ENCODE measurements at places on chromosomes 7 and 10.

DNA sequence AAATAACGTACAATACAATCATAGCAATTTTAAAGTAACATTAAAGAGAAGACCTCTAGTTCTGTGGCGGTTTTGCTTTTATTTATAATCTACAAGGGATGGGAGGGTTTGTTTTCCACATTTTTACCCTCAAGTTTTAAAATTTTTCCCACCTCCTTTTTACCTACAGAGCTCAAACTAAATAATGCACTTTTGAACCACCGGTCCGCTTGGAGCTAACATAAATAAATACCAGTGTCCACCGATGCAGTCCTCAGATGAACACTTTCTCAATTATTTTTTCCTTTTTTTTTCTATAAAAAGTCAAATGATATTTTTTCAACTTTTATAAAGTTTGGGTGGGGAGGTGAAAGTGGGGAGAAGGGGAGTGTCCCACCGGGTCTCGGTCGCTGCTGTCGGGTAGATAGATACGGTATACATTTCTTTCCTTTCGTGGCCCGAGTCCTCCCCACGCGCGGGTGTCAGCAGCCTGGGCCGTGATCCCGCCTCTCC lies 3.3 kb downstream of the ZNF503 start:
- DNase-seq: no peak

GRCh38 chr7:158395780-158396278 lies 191.8 kb downstream of the PTPRN2 start:
- no peak for DNase-seq

DNA sequence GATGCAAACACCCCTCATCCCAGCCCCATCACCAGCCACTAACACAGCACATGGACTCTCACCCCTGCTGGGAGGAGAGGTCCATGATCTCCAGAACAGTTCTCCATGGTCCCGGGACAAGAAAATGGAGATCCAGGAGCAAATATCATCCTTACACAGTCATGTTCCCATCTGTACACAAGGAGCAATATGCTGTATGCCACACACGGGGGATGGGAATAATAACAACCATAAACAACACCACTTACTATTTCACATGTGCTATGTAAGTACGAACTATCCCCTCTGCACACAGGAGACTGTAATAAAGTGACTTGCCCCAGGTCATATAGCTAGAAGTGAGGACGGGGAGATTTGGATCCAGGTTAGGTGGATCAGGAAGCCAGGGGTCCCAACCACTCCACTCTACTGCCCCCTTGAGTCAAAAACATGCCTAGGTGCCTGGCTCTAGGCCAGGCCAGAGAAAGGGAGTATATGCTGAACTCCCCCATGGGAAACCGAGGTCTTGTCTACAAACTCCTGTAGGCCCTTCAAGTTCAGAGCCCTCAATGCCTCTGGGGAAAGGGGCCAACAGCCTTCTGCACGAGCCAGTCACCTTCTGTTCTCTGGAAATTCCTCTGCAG lies 34.1 kb downstream of the LRRC20 start:
- no peak for DNase-seq

GRCh38 chr7:3896169-3896765 lies 595.2 kb downstream of the SDK1 start:
- no peak for DNase-seq

- DNase-seq: peak; percentile 82
These were observed 25.9 kb upstream of the PTPRN2 start for GRCh38 chr7:158613481-158613880.

- DNase-seq: no peak
These were observed 157.6 kb downstream of the FAM107B start for GRCh38 chr10:14616955-14617730.

GRCh38 chr10:57925045-57925444 lies 342.6 kb downstream of the IPMK start:
- DNase-seq: no peak

- DNase-seq: no peak
These were observed 73.1 kb downstream of the TET1 start for GRCh38 chr10:68633281-68633680.

DNA sequence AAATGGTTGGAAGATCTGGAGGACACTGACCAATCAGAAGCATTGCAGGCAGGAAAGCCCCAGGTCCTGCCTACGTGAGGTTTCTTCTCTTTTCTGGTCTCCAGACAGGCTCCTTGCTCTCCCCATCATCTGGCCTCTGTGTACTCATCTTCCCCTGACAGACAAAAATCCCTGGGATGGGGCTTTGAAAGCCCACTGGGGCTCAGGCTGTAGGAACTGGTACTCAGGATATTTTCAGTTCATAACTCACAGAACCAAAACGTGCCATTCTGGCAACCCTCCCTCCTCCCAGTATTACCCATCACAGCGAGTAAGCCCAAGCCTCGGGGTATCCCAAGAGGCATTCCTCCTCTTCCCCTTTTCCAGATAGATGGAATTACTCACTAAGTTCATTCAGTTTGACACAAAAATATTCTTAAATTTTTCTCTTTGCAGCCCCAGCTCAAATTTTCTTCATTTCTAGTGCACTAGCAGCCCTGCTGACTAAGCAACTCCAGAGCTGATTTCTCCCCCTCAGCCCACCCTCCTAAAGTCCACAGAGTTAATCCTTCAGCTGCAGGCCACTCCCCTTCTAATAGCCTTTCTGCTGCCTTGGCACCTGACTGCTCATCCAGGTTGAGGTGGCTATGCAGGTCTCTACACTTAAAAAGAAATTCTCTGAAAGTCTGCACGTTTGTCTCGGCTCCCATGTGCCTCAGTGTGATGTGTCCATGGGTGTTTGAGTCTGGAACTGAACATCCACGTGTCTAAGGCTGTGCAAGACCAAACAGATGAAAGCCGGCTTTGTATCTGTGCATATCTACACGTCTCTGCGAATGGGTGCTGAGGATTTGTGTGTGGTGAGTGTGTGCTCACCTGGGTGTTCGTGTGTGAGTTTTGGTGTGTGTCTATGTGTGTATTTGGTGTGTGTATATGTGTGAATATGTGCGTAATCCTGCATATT lies 331.4 kb downstream of the CCSER2 start:
- no peak for DNase-seq

DNA sequence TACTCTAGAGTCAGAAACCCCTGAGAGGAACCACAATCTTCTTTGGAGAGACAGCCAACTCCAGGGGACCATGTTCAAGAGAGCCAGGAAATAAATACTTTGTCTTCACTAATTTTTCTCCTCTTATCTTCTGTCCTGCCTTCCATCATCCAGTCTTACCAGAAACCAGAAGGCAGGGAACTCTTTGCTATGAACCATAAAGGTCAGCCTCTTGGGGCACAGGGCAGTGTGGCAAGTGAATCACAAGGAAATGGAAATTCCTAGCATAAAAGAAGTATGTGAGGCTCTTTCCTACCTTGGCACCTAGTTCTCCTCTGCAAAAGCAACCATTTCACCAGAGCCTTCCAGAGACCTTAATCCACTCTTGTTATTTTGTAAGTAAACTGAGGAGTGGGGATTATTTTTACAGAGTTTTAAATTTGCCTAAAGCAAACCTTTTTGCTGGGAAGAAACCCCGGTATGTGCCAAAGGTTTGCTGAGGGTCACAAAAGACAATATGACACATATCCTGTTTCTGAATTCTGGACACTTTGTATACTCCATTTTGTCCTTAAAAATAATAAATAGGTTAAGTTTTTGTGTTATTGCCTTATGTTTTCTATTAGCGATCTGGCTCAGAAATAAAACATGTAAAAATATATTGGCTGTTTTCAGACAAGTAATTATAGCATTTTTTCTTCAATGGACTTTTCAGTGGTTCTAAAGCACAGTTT lies 87.1 kb downstream of the ADAM22 start:
- DNase-seq: no peak

DNA sequence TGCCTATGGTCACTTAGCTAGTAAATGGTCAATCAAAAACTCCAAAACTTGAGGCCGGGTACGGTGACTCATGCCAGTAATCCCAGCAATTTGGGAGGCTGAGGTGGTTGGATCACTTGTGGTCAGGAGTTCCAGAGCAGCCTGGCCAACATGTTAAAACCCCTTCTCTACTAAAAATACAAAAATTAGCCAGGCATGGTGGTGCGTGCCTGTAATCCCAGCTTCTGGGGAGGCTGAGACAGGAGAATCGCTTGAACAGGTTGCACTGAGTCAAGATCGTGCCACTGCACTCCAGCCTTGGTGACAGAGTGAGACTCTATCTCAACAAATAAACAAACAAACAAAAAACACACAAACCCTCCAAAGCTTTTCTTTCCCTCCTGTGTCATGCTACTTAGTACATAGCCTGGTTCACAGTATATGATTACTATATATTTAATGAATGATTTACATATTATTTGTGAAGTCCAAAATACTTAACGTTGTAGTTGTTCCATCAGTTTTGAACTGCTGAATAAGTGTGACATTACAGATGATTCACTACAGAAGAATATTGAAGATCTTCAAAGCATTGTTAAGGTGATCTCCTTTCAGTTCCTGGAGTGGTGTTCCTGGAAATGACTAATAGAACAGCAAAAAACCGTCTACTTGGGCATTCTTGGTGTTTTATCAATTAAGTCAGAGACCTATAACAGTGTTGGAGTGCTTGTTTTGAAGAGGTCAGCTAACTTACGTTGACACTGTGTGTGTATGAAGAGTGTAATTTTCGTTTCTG lies 72.9 kb downstream of the ADK start:
- no peak for DNase-seq

DNA sequence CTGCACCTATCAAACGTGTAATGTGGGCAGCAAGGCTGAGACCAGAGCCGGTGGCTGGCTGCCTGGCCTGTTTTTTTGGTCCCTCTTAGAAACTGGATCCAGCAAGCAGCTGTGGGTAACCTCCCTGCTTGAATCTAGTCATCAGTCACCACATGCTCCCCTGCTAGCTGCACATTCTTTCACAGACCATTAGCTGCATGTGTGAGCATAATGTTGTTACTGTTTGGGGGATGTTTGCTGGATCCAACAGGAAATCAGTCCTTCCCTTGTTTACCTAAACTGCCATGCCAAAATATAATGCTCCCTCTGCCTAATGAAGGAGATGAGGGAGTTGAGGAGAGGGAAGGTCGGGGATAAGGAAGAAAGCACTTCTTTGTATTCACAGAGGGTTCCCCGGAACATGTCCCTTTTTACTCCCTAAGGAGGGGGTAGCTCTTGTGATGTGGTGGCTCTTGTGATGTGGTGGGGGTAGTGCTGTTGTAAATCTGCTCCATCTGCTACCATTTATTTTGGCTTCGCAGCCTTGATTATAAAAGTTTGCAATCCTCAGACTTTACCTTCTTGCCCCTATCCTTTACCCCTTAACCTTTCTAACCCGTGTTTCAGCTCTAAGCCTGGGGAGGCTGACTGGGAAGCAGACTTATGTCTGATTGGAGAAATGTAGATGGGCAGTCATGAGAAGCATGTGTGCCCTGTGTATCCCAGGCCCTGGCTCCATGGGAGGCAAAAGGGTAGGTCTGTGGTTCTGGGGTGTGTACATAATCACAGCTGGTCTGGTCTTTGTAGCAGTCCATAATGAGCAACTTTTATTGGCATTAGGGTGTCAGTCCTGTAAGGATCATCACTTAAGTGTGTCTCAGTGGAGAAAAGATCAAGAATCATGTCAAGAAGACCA lies 20.8 kb downstream of the LOXL4 start:
- no peak for DNase-seq

GRCh38 chr7:73931502-73931901 lies 70.5 kb downstream of the TMEM270 start:
- DNase-seq: no peak

- DNase-seq: peak; percentile 7
These were observed 164.1 kb upstream of the CDCA7L start for GRCh38 chr7:22109761-22110160.

DNA sequence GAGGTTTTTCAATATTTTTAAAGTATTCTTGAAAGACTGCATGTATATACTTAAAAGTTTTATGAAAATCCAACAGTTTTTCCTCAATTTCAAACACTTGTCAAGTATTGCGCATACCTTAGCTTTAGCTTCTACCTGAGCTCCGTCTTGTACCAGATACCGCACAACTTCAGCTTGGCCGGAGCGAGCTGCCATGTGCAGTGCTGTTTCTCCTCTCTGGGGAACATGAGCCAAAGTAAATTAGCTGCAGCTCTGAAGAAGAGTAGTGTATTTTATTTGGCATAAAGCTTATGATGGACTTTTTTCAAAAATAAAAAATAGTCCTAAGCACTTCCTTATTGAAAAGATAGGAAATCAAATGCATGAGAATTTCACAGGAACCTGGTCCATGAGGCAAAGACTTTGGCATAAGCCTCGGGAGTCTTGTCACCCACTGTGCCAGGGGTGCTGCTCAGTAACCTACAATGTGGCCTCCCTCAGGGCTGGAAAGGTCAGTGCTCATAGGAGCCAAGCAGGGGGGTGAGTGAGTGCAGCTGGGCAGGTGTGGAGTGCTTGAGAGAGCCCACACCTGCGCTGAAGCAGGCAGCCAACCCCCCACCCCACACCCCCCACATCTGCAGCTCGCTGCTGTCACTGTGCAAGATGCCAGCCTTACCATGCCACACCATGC lies 189.5 kb downstream of the ANK3 start:
- no peak for DNase-seq

- DNase-seq: no peak
These were observed 3.6 kb downstream of the ADCK2 start for GRCh38 chr7:140676306-140676705.
